Activated effector memory CD4-positive, alpha-beta T cell treated with anti-CD3 and anti-CD28 coated beads, Interleukin-2, amount 50 U/mL, for 16 hours (primary cell): ENCODE measurements at places on chromosomes 13 and 19.

DNA sequence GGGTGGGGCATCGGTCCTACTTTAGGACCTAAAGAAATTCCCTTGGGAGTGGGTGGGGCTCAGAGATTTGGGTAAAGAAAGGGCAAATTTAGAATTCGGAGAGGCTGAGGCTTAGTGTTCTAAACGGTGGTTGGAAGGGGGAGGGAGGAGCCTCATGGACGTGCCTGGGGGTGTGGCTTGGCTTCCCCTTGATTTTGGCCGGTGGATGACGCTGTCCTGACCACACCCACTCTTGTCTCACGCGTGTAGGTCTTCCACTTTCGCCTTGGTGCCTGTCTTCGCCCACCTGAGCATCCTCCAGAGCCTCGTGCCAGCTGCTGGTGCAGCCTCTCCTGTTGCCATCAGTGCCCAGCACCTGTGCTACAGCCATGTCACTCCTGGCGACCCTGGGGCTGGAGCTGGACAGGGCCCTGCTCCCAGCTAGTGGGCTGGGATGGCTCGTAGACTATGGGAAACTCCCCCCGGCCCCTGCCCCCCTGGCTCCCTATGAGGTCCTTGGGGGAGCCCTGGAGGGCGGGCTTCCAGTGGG is 1.2 kb upstream of the NUP62 start:
- DNase-seq: no peak

DNA sequence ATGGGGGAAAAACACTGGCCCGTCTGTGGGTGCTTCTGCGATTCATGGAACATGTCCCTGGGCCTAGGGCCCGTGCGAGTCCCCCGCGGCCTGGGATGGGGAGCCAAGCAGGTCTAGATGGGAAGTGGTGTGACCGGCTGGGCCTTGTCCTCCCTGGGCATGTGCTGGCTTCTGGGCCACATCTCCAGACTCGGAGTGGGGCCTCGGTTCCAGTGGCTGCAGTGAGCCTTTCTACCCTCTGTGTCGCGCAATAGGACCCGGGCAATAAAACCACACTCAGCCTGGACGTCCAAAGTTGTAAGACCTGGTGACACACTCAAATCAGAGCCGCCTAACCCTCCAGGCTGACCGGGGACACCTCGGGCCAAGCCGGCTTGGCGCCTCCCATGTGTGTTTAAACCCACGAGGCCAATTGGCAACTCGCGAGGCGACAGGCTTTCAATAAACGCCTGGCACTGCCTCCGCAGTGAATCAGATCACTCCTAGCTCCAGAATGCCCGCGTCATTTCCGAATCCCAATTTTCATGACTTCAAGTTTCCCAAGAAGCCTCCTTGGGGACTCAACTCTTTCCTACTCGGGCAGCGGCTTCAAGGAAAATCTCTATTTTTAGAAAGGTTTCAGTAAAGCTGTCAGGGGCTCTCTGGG is 57.3 kb downstream of the KLF2 start:
- DNase-seq: peak; percentile 56

GRCh38 chr19:47839411-47839810 is 17.7 kb downstream of the CRX start:
- DNase-seq: no peak

DNA sequence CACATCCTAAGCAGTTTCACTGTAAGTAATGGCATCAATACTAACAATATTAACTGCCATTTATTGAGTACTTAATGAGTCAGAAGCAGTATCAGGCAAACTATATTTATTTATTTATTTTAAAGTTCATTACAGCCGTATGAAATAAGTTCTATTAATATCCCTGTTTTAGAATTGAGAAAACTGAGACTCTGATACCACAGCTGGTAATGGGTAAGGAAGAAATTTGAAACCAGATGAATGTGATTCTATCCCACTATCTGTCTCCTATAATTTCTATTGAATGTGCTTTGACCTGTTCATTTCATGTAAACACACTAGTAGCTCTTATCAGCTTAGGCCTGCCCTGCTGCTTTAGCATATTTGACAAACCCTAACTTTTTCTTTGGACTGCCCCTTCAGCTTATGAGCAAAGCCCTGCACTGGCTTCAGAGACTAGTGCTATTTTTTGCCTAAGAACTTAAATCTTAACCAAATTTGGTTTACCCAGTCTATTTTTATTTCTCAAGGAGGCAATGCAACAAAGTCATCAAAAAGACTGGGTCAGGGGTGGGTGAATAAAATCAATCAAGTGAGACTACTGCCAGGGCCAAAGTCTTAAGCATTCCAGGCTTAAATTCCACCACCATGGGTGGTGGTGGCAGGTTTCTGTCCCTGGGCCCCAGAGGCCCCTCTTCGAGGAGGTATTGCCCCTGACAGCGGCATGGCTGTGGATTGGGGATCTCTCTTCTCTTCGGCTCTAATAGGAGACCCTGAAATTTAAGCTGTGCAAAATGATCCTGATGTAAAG is 143.4 kb downstream of the DLEU7 start:
- no peak for DNase-seq

DNA sequence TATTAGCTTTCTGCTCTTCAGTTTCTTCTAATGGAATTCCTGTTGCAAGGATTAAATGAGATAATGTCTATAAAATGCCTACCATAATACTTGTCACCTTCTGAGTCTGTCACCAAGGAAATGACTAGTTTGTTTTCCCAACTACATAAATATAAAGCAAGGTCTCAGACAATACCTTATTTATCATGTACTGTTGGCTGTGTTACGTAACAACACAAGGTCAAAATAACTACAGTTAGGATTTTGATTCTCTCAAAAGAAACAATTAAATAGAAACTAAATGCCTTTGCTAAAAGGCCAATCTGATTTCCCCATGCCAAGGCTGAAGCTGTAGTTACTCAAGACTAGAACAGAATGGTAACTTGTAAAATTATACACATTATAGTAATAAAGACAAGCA is 134.5 kb downstream of the PCDH9 start:
- no peak for DNase-seq

DNA sequence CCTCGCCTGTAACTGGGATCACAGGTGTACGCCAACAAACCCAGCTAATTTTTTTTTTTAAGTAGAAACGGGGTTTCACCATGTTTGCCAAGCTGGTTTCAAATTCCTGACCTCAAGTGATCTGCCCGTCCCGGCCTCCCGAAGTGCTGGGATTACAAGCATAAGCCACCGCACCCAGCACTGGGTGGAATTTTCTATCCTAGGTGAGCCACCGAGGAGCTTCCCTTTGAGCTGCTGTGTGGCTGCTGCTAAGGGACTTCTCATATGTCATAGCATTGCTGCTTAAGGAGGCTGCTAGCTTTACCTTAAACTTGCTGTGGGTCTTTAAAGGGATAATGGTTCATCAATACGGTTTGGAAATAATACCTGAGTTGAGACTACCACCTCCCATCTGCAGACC is 2.9 kb upstream of the AMER2 start:
- no peak for DNase-seq

DNA sequence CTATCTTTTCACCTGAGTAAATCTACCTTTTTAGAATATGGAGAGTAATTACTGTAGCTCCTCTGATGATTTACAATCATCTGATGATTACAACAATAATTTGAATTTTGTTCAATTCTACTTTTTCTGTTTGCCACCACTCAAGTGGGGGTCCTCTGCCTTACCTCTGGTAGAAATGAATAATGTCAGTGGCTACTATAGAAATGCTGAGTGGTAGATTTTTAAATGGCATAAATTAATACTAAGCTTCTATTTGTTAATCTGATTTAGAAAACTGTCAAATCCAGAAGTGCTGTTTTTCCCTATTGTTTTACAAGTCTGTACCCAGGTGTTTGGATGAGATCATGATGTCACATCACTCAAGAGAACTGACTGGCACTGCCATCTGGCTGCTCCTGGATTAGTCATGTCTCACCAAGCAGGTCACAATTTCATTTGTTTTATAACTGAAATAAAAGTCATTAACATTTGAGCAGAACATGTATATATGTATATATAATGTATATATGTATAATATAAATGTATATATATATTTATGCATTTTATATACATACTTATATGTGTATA is 494.8 kb downstream of the TBC1D4 start:
- no peak for DNase-seq

GRCh38 chr13:89514534-89515312 is 1832.8 kb upstream of the MIR17HG start:
- no peak for DNase-seq

DNA sequence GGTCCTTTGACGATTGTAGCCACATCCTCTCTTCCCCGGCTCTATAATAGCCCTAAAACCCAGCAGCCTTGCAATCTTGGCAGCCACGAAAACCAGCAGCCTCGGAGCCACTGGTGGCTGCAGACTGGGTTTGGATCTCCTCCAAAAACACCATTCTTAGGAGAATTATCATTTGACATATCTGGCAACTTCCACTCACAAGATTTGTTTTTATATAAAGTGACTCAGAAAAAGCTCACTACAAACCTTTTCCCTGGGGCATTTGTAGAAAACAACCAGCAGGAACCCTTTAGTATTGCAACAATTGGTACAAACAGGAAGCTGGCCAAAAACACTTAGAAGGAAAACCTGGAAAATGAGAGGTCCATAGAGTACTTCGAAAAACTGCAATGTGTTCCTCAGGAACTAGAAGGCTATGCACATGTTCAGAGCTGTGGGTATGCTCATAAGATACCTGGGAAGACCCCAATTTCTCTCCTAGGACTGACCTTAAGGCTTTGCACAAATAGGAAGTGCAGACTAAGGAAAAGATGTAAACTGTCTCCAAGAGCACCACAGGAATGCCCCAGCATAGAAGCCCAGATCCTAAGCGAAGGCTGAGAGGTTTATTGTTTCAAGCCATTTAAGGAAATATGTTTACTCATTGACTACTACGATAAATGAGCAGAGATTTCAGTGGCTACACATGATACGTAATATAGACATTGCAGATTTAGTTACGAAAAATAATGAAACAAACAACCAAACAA is 71.2 kb downstream of the MYO16 start:
- no peak for DNase-seq

DNA sequence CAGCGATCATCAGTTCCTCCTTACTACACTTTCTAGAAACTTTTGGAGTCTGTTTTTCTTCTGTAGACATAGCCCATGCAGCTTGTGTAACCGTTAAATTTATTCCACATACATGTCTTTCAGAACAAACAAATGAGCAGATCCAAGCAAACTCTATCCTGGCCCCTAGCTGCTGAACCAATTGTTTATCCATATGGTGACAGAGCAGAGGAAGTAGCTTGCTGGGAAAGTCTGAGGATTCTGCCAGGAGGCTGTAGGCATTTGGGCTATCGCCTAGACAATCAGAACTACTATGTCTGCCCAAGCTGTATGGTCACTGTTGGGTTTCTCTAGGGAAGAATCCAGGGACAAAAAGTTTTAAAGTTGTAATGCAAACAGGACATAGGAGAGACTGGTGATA is 343.7 kb downstream of the SPRY2 start:
- no peak for DNase-seq

DNA sequence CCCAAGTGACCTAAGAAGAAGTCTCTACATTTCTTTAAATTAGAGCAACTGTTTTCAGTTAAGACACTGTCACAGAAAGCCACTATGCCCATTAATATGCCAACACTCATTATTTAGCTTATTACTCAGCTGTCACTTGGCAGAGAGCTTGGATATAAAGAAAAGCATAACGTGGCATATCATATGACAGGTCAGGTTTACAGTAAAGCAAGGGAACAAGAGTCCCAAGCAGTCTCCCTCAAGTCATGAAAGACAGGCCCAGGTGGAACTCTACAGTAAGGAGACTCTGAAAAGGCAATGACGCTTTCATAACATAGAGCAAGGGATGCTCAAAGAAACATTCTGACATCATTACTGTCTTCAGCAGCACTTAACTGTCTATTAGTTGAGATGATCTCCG is 6.3 kb downstream of the LHFPL6 start:
- no peak for DNase-seq

GRCh38 chr13:35208587-35208986 is 266.5 kb downstream of the NBEA start:
- no peak for DNase-seq

GRCh38 chr13:31947105-31947504 is 84.5 kb upstream of the FRY start:
- no peak for DNase-seq

- no peak for DNase-seq
These were observed 281.2 kb downstream of the FOXO1 start for GRCh38 chr13:40384976-40385857.

DNA sequence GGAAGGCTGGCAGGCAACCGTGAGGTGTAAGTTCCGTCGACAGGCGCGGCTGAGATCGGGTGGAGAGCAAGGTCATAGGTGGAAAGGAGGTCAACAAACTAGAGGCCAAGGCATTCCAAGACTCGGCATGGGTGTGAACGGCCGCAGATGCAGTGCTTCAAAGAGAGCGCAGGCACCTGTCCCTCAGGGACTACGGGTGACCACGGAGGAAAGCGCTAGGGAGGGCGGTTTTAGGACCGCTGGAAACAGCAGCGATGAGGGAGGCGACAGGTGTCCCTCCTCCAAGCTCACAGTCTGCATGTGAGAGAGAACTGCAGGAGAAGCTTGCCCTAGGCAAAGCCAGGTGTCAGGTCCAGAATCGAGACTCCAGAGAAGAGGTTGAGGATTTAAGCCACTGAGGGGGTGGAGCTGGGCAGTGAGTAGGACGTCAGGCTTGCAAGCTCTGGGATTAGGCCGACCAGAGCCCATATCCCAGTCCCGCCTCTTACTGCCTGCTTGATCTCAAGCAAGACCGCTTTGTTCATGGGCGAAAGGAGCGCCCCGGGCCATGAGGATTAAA is 1.6 kb upstream of the MLNR start:
- DNase-seq: no peak

GRCh38 chr19:11017275-11018035 is 56.6 kb downstream of the SMARCA4 start:
- no peak for DNase-seq

- DNase-seq: peak; percentile 66
These were observed 13.6 kb upstream of the LATS2 start for GRCh38 chr13:21075011-21075378.

GRCh38 chr19:58407658-58408151 is 744 bp upstream of the ZNF584 start:
- DNase-seq: no peak

DNA sequence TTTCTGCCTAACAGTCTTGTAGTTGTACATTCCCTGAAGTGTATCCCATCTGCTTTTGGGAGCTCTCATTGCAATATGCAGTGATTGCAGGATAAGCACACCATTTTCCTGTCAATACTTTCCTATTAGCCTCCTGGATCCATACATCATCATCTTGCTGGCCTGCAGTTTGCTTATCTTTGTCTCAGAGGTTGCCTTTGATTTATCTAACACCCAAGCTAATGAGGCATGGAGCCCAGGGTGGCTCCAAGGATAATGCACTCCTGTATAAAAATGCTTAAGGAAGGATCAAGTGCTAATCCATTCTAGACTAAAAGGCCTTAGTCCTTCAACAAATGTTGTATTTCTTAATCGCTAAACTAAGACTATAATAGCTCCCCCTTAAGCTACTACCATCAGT is 161.6 kb upstream of the OBI1 start:
- DNase-seq: no peak
